ENCODE measurements at places on chromosomes 16 and 17.
A peak's percentile ranks its signal among the peaks of the same experiment; 100 is the strongest.

DNA sequence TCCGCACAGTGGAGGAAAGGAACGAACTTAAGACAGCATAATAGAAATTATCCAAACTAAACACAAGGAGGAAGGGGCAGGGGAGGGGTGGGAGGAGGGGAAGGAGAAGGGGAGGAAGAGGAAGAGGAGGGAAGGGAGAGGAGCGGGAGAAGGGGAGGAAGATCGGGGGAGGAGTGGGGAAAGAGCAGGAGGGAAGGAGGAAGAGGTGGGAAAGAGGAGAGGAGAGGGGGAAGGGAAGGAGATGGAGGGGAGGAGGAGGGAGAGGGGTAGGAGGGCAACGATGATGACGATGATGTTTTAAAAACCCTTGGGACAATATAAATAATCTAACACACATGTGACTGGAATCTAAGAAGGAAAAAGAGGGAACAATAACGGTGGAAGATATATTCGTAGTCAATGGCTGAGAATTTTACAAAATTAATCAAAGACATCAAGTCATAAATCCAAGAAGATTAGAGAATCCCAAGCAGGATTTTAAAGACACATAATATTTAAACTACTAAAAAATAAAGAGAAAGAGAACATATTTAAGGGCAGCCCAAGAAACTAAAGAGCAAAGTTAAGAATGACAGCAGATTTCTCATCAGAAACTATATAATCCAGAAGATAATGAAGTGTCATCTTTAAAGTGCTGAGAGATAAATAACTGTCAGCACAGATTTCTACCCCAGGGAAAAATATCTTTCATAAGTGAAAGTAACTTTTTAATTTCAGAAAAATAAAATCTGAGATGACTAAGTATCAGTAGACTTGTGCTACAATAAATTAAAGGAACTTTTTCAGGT lies 30.2 kb downstream of the C16orf95 start:
- no peak for DNase-seq

DNA sequence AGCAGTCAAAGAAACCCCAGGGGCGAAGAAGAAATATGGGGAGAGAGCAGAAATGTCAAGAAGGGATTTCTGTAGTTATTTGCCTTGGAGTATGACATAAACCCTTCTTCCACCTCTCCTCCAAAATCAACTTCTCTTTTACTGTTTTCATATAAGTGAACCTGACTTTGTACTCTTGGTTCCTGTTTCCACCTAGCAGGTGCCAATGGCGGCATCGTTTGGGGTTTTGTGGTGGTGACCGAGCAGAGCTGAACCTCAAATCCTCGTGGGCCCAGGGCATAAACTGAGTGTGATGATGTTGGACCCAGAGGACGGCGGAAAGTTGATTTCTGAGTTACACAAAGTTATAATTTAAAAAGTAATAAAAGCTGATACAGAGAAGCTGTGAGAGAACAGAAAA lies 39.6 kb upstream of the PSMD7 start:
- no peak for DNase-seq

DNA sequence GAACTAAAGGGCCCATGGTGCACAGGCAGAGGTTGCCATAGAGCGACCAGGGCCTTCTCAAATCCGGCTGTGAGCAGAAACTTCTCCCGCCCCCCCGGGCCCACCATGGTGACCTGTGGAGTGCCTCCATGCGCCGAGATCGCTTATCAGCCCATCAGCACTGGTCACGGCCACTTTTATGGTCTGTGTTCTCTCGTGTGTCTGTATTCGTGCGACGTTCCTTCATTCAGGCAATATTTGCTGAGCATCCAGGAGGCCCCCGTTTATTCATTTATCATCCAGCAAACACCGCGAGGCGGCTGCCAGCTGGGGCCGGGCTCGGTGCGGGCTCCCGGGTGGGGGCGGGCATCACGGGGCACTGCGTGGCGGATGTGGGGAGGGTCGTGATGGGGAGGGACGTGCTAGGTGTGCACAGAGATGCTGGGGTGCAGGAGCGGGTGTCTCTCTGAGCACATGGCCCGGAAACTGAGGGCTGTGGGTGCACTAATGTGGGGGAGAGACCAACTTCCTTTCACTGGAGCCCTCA lies 88.0 kb upstream of the CBX4 start:
- DNase-seq = peak; percentile 42

- DNase-seq = no peak
Observed at GRCh38 chr16:53052519-53053501, at the start of gene CHD9NB. Gene CHD9NB, minus strand, starts transcription at chr16:53052897. Its CDS starts 8,739 bp downstream, at chr16:53044158.

DNA sequence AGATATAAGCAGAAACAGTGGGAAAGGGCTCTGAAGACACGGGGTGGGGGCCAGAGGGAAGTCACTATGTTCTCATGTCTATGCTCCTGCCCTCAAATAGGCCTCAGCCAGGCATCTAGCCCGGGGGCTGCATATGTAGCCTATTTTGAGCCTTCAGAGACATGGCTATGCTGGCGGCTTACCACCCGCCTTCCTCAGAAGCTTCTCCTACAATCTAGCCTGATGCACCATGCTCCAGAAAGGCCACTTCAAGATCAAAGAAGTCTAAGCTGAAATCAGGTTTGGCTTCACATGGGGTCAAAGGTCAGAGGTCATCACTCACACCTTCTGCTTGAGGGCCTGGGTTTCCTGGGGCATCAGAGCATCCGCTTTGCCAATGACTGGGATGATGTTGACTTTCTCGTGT lies 1.6 kb downstream of the SEPTIN1 start:
- DNase-seq = peak; percentile 45

DNA sequence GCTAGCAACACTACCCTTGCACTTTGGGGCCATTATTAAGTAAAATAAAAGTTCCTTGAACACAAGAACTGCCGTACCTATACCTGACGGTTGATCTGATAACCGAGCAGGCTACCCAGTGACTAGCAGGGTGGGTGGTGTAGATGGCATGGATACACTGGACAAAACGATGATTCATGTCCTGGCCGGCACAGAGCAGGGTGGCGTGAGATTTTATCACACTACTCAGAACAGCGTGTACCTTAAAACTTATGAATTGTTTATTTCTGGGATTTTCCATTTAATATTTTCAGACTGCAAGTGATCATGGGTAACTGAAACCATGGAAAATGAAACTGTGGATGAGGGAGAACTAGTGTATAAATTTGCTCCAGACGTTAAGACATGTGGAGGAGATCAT lies 41.0 kb upstream of the MSI2 start:
- no peak for DNase-seq

GRCh38 chr16:19265380-19265930 lies 20.1 kb upstream of the CLEC19A start:
- DNase-seq = no peak

DNA sequence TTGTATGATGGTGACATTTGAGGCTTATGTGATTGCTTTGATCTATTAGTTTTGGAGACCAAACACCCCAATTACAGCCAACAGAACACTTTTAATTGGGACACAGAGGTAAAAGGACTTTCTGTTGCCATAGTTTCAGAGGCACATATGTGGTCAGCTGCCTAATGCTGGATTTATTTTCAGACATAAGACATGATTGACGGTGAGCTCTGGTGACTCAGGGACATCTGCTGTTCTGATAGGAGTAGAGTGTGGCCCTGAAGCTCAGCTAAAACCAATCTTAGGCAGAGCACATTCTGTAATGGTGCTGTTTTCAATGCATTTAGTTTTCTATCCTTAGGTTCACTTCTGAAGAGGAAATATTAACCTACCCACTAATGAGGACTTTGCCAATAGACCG lies 247.1 kb downstream of the UTP18 start:
- DNase-seq = no peak

- peak; percentile 33 for DNase-seq
Observed at GRCh38 chr17:67358612-67359011, 7.8 kb downstream of the PSMD12 start.

DNA sequence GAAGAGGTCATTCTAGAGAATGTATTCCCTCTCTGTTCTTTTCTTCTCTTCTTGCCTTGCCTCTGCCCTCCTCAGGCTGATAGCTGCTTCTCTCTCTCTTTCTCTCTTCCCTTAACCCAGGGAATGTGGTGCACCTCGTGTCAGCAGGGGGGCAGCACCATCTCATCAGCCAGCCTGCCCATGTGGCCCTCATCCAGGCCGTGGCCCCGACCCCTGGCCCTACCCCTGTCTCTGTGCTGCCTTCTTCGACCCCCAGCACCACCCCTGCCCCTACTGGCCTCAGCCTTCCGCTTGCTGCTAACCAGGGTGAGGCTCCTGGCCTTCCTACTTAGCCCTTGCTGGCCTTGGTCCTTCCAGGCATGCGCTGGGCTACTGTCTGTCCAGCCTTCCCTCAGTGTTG lies 23.5 kb downstream of the SRCAP start:
- DNase-seq = no peak

GRCh38 chr17:74028354-74029116 lies 174.9 kb upstream of the RPL38 start:
- no peak for DNase-seq

- DNase-seq = peak; percentile 89
Observed at GRCh38 chr16:89409161-89409711, 81.1 kb downstream of the ANKRD11 start.

DNA sequence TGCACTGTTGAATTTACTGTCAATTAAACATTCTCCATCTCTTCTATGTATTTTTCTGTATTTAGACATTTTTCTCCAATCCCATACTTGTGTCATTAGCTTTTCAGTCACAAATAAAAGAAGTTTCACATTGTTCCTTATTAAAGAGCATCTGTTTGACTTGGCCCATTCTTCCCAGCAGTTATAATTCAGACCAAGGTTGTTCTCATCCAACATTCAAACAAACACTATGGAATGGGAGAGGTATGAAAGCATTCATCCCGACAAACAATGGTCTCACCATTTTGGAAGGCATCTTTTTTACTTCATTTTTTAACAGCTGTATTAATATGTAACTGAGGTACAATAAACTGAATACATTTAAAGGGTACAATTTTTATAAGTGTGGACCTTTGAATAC lies 208.8 kb upstream of the MAF start:
- no peak for DNase-seq

- no peak for DNase-seq
Observed at GRCh38 chr17:16140854-16141253, 74.5 kb downstream of the NCOR1 start.

GRCh38 chr17:81428948-81429774 lies 33.9 kb downstream of the BAHCC1 start:
- no peak for DNase-seq

DNA sequence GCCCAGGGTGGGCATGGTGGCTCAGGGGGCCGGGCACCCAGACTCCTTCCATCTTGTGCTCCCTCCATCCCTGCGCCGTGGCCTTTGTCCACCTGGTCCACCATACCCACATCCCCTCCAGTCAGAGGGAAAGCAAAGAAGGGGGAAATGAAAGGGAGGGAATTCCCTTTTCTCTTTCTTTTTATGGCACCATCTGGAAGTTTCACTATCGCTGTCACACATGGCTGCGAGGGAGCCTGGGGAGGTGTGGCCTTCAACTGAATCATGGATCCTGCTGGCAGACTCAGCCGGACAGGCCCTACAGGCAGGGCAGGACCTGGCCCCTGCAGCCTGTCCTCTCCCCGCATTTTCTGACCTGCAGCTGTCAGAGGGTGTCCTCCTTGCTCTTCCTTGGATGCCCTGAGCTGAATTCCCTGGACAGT lies 6.2 kb downstream of the SLC12A3 start:
- no peak for DNase-seq

- no peak for DNase-seq
Observed at GRCh38 chr17:70353408-70354092, 184.2 kb downstream of the KCNJ2 start.

DNA sequence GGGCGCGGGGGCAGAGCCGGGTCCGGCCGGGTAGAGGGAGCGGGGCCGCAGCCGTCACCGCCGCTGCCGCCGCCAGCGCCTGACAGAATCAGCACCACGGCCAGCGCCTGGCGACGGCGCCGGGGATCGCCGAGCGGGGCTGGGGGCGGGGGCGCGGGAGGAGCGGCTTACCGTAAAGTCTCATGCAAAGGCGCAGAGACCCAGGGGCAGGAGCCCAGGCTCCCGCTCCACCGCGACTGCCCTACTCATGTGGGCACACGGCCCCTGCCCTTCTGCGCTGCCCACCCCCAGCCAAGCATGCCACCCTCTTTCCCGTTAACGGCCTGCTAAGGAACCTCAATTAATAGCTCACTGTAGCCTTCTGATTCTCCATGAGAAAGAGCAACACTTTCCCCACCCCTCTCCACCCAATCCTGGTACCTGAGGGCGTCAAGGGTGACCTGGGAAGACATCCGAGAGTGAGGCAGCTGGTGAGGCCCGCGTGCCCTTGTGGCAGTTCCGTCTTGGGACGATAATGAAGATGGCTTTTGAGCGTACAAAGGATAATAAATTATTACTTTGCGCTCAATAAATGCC lies at the start of gene SEZ6:
Gene SEZ6 (minus strand): TSS at position 98 of the 576 bp plus-strand sequence. CDS start 164 bp downstream, outside the sequence.
- peak; percentile 74 for DNase-seq

DNA sequence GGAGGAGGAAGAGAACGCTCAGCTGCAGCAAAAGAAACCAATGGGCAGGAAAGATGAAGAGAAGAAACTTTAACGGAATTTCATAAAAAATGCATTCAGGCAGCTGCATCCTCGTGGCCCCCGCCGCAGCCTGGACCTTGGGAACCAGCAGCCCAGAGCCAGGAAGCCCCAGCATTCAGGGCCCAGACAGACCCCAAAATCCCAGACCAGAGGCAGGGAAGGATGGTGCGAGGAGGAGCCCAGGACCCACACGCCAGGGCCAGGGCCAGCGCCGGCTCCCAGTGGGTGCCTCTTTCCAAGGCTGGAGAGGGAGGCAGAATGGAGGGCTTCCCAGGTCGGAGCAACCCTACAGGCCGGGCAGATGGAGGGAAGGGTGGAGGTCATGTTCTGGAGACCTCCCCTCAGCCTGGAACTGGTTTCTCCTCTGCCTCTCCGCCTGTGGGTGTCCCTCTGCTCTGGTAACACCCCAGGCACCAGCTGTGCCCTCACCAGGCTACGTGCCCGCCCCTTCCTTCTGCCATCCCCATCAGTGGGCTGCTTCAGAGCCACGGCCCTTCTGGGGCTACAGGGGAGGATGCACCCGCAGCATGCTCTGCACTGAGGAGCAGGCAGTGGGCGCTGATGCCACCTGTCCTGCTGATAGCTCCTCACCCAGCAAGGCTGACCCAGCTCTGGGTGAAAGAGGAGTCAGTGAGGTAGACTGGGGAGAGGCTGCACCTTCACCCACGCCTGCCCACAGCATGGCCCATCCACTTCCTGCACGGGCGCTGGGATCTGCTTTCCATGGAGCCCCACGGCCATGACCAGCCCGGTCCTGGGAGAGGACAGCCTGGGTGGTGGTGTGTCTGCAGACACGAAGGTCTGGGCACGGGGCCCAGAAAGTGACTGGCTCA lies 1.2 kb upstream of the MIF4GD start:
- peak; percentile 28 for DNase-seq

GRCh38 chr16:81315271-81316175 lies 761 bp downstream of the GAN start:
- peak; percentile 44 for DNase-seq

DNA sequence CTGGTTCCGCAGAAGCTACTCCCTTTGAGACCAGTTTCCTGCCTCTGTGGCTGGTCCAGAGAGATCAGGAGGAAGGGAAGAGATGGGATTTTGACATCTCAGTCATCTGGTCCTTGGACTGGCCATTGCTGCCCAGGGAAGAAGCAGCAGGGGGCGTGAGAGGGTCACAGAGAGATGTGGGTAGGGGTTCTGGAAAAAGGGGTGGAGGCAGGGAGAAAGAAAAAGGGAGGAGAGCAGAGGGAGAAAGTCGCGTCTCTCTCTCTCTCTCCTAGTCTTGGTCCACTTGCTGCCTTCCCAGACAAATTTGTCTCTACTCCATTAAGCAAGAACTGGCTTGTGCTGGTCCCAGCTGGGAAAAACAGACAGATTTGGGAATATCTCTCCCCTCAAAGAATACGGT lies 4.4 kb downstream of the SHBG start:
- DNase-seq = no peak

All from natural killer cell (primary cell).